Left kidney (tissue), 8 donors: ENCODE measurements at places on chromosomes 13 and 19. TPM values are rescaled to one million over a fixed set of nuclear protein-coding genes. Genes with fewer than 3 reads are reported as not detected.

Gene JAK3
- polyA plus RNA-seq: 4.3 TPM

- DNase-seq: no peak
Observed at GRCh38 chr13:55777612-55778011, 1363.1 kb upstream of the PRR20A start.

DNA sequence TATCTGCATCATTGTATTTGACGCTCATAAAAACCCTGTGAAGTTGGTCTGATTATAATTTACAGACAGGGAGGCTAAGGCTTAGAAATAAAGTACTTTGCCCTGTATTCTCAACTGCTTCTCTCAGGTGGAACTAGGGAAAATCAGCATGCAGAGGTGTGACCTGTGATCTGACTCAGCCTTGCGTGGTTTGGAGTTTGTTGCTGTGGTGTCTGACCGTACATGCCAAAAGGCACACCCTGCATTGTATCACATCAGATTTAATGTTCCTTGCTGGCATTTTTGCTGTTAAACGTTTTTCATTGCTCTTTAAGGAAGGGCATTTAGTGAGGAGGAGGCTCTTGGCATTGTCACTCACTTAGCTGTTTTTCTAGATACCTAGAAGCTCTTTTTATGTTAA, 58.8 kb upstream of the C1QTNF9B start:
- no peak for DNase-seq

Gene MUC16
- polyA plus RNA-seq: 0.05 TPM

DNA sequence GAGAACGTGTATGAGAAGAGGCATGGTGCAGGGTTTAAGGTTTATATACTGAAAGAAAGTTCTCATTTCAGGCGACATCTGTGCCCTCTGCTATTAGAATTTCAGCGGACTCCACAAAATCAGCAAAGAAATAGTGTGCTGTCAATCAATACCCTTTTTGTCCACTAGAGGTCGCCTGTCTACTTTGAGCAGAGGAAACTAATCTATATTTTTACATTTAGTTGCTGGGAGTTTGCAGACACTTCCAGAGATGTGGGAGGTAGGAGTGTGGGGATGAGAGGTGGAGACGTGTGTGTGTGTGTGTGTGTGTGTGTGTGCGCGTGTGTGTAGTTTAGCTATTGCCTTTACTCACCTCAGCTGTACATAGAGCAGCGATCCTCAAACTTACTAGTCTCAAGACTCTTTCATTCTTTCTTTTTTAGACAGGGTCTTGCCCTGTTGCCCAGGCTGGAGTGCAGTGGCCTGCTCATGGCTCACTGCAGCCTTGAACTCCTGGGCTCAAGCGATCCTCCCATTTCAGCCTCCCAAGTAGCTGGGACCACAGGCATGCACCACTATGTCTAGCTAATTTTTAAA, 9.7 kb downstream of the INAFM1 start:
- DNase-seq: no peak

GRCh38 chr19:47036097-47036651, 12.2 kb downstream of the TMEM160 start:
- no peak for DNase-seq

- DNase-seq: no peak
Observed at GRCh38 chr13:92963029-92963428, 263.6 kb upstream of the GPC6 start.

GRCh38 chr19:52653161-52653560, 15.0 kb upstream of the ZNF83 start:
- no peak for DNase-seq

- no peak for DNase-seq
Observed at GRCh38 chr13:58051807-58052375, 420.3 kb downstream of the PCDH17 start.

- DNase-seq: no peak
Observed at GRCh38 chr13:88887045-88887662, 1216.0 kb downstream of the SLITRK5 start.
